ENCODE measurements at places on chromosomes 6 and 20.
A peak's percentile ranks its signal among the peaks of the same experiment; 100 is the strongest.

DNA sequence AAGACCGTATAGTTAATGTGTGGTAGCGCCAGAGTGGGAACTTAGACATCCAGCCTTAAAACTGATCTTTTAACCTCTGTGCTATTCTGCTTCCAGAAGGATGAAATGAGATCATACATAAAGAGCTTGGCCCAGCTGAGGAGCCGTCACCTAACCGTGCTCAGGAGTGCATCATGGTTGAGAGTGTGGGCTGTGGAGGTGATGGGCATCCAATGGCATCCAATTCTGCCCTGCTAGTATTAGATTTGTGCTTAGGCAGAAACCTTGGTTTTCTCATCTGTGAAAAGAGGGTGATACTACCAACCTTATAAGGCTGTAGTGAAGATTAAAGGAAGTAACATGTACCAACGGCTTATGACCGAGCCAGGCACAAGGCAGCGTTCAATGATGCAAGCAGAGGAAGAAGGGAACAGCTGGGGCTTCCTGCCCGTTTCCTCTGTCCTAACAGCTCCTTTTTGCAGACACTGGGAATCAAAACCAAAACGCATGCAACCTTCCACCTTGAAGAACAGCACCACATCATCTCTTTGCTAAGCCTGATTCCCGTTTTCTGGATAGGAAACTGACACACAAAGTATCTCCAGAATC, 1.3 kb downstream of the SLC22A16 start:
- no peak for DNase-seq

DNA sequence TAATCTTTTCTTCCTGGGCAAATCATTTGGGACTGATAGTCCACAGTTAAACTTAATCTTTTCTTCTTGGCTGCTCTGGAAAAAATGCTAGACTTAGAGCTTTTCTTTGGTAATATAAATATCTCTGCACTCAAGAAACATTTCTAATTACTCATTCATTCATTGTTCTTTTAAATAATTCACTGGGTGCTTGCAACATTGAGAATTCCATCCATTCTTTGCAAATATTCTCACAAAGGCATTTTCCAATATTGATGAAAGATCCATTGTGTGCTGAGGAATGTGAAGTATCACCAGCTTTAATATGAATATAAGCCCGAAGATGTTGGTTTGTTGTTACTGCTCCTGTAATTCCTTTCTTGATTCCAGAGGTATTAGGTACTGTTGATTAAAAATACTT, 38.4 kb downstream of the AKAP7 start:
- DNase-seq, result no peak

- DNase-seq, result no peak
These were observed 738.8 kb downstream of the HDGFL1 start for GRCh38 chr6:23308166-23308565.

DNA sequence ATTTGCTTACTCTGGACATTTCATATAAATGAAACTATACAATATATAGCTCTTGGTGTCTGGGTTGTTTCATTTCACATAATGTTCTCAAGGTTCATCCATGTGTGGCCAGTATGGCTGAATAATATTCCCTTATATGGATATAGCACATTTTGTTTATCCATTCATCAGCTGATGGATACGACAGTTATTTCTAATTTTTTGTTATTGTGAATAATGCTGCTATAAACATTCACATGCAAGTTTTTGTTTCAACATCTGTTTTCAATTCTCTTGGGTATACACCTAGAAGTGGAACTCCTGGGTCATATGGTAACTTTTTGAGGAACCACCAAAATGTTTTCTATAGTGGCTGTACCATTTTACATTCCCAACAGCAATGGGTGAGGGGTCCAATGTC, 101.1 kb downstream of the CDK19 start:
- DNase-seq, result no peak

GRCh38 chr6:64185621-64186020, 550.0 kb downstream of the PHF3 start:
- DNase-seq, result no peak

DNA sequence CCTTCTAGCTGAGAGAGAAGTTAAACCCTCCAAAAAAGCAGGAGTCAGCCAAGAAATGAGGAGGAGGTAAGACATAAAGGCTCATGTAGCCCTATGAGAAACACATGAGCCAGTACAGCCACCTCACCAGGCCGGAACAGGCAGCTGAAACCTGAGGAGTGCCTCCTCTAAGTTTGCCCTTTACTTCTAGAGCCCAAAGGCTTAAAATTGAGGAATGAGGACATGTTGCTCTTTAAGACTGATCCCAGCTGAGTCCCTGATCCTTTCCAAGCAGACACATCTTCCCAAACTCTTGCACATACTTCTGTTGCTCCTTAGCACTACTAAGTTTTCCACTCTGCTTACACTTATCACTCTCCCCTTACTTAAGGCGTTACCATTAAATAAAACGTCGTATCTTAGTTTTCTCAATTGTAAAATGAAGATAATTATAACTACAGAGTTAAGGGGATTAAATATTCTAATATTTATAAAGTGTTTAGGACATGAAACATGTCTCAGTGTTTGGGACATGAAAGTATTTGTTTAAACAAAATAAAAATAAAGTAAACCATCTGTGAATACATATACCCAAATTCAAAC, 124.0 kb downstream of the OGFRL1 start:
- DNase-seq, result no peak

DNA sequence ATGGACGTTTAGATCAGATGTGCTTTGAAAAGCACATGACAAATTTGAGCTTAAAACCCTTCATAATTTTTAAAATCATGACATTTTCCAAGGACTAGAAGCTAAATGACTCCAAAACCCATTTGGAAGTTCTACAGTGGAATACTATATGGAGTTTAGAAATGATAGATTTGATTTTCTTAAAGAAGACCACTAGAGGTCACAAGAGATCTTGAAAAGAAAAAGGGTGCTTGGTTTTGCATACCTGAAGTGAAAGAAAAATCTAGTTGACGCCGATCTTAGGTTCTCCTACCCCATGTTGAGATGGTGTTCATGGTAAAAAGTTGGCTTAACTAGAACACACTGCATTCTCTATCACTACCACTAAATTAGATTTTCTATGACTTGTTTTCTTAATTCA, 31.5 kb downstream of the CFAP61 start:
- no peak for DNase-seq

GRCh38 chr6:11282245-11282644, 49.8 kb upstream of the NEDD9 start:
- DNase-seq, result no peak

DNA sequence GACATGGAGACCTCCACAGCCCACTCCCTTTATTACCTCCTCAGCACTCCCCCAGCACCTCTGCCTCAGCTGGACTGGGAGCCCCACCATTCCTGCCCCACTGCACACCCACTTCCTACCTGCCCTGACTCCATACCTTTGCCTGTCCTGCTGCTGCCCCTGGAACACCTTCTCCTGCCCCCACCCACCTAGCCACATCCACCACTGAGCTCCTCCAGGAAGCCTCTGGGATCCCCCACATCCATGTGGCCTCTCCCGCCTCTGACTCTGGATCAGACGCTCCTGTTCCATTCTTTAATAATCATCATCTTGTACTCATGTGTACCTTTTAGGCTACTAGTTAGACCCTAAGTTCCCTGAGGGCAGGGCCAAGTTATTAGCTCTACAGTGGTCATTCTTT, 2.2 kb upstream of the SDCBP2 start:
- no peak for DNase-seq

GRCh38 chr6:4939241-4939640, 64.6 kb downstream of the RPP40 start:
- no peak for DNase-seq

DNA sequence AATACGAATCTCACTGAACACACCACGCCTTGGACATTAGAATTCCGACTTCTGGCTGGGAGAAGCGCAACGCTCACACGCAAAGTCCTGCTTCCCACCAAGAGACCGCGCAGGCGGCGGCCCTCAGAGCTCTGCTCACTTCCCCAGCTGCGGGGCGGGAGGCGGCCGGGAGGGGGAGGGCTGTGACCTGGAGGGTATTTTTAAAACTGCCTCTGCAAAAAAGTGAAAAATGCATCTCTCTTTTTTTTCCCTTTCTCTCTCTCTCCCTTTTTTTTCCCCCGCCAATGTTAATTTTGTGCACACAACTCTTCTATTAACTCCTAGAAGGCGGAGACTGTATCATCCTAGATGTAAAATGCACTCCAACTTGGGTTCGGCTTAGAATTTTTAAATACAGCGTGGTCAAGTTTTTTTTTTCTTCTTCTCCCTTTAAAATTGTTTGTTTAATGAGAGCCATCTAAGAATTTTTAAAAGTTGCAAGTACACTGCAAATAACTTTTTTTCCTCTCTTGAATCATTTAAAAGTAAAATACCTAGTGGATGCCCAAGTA, 66.4 kb downstream of the STX11 start:
- peak; percentile 53 for DNase-seq

- DNase-seq, result peak; percentile 28
These were observed 5.6 kb upstream of the ADGRF1 start for GRCh38 chr6:47047479-47048407.

DNA sequence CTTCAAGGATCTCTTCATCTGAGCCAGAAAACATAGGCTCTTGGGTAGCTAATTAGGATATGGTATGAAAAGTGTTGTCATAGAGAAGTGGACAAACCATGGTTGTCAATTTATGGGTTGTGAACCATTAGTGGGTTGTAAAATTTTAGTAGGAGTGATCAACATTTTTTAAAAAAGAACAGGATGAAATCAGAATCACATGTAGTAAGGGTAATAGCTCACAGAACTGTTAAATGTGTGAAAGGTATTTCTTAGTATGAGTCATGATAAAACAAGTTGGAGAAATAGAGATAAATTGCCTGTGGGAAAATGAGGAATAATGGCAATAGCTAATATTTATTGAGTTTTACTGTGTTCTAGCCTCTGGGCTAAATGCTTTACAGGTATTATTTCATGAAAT, 113.4 kb downstream of the MAP3K4 start:
- no peak for DNase-seq

- no peak for DNase-seq
These were observed 61.2 kb downstream of the SRC start for GRCh38 chr20:37407019-37407566.

- DNase-seq, result no peak
These were observed 20.1 kb downstream of the DHX35 start for GRCh38 chr20:38982291-38982690.

DNA sequence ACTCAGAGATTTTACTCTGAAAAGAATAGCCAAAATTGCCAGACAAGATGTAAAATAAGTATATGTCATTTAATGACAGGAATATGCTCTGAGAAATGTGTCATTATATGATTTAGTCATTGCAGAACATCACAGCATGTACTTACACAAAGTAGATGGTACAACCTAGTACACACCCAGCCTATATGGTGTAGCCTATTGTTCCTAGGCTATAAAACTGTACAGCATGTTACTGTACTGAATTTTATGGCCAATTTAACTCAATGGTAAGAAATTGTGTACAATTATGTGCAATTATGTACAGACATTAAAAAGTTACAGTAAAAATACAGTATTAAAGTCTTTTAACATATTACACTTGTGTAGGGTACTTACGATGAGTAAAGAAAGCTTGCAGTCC, 311.9 kb upstream of the EPHA7 start:
- no peak for DNase-seq

DNA sequence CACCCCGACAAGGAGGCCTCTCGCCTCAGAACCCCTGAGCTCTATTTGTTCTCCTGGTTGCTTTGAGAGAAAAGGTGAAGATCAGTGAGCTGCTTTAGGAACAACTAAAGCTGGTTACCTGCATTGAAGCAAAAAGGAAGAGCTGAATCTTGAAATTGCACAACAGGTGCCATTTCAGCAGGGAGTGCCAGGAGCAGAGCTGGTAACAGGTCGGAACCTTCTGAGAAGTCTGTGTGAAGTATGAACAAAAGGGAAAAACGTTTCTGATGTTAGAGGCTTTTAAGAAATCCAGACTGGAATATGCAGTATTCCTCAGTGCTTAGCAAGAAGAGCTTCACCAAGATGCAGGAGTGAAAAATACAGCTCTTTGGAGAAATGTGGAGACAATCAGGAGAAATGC, 164.0 kb downstream of the TMEM242 start:
- no peak for DNase-seq

GRCh38 chr20:1803061-1803931, 91.9 kb upstream of the SIRPA start:
- no peak for DNase-seq

DNA sequence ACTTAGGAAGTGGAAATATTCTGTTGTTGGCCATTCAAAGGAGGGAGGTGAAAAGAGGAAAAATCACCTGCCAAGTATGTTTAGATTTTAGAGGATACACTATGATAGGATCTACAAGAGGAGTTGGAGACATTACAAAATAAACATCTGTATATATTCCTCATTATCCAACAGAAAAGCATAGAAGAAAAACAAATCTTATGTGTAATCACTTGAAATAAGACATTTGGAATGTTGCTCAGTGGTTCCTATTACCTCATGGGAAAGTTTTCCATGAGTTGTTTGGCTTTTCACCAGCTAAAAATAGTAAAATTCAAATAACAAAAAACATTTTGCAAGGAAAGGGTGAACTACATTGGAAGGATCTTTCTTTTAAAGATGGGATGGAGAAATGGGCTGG, 76.7 kb upstream of the CARMIL1 start:
- no peak for DNase-seq

DNA sequence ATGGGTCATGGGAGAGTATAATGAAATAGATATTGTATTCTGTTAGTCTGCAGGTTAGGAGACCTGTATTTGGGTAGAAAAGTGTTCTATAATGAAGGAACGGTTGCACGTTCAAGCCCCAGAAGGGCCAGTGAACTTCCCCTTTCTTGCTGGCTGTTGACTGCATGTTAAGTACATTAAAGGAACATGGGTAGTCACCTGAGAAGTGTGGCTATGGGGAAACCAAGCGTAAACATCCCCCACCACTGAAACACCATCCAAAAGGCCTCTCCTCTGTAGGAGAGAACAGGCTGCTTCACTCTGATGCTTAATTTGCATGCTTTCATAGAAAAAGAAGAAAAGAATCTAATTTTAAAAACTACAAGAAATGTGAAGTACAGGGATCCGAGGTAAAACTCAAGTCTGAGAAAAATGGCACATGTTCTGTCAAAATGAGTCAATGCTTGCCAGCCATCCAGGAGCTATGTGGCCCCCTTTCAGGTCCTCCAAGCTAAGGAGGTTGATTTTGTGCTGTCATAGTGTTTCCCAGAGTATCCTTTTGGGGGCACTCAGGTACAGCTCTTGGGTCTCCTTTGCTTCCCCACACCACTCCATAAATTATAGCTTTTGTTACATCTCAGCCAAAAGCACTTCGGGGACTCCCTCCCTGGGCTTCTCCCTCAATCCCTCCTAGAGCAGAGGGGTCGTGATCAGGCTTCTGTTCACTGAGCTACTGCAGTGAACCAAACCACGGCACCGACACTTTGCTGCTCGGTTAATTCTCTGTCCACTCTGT, 283.7 kb upstream of the AGPAT4 start:
- no peak for DNase-seq

DNA sequence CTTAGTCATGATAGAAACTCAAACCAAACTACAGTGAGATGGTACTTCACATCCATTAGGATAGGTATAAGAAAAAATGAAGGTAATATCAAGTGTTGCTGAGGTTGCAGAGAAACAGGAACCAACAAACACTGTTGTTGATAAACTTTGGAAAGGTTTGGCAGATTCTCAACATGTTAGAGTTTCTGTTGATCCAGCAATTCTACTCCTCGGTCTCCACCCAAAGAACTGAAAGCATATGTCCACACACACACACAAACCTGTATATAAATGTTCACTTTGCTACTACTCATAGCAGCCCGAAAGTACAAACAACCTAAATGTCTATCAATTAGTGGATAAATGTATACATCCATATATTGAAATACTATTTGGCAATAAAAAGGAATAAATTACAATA, 128.3 kb upstream of the CARMIL1 start:
- DNase-seq, result no peak
